ENCODE measurements at places on chromosomes 13 and 19.
A peak's percentile ranks its signal among the peaks of the same experiment; 100 is the strongest.

DNA sequence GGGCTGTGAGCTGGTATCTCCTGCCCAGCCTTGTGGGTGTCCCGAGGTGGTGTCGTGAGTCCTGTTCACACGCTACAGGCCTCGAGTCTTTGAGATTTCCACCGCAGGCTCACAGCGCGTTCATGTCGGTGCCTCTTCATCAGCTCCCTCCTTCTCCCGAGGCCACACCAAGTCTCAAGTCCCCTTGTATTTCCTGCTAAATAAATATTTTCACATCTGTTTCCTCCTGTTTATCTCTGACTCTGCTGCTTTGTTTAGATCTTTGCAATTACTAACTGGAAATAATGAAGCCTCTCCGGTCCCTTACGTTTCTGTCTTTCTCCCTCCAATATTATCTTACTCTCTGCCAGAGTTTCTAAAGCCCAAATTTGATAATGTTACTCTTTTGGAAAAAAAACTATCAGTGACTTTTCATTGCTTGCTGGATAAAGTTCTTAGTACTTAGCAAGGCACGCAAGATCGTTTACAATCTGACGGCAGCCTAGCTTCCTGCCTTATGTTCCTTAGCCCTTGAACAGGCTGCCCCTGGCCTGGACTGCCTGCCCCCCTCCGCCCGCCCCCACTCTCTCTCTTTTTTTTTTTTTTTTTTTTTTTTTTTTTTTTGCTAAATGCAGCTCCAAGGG, 130.5 kb upstream of the RNF113B start:
- DNase-seq: no peak

- no peak for DNase-seq
Observed at GRCh38 chr13:103487841-103488240, 421.6 kb upstream of the SLC10A2 start.

GRCh38 chr19:8663920-8664670, 33.7 kb downstream of the NFILZ start:
- DNase-seq: no peak

GRCh38 chr19:42272535-42272897, 3.5 kb downstream of the CIC start:
- DNase-seq: no peak

DNA sequence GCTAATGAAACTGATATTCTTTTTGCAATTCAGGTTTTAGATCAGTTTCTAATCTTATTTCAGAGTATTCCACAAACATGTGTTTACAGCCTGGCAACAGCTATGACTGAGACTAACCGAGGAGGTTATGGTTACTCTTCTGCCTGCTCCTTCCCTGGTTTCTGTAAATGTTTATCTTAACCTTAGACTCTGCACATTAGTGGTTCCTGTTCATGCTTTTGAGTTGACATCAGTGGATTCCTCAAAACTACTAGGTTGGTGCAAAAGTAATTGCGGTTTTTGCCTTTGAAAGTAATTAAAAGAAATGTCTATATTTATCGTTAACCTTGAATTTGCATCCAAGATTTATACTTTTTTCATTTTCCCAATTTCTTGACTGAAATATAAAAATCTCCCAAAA, 237.0 kb upstream of the TSHZ3 start:
- DNase-seq: no peak

- DNase-seq: no peak
Observed at GRCh38 chr19:50321831-50322230, 7.3 kb downstream of the KCNC3 start.

- no peak for DNase-seq
Observed at GRCh38 chr19:16229322-16229641, 31.6 kb downstream of the AP1M1 start.

- DNase-seq: no peak
Observed at GRCh38 chr19:4972509-4973230, 3.8 kb downstream of the KDM4B start.

DNA sequence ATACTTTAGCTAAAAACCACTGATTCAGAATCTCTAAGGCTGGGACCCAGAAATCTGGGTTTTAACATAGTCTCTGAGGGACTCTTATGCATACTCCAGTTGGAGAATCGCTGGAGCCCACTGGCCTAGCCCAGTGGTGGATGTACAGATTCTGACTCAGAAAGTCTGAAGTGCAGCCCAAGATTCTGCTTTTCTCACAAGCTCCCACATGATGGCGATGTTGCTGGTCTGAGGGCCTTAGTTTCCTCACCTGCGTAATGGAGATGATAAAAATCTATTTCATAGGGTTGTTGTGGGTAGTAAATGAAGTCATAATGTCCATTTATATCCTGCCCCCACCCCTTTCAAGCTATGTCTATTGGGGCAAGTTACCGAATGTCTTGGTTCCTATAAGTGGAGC, 7.7 kb upstream of the CDADC1 start:
- peak; percentile 33 for DNase-seq

DNA sequence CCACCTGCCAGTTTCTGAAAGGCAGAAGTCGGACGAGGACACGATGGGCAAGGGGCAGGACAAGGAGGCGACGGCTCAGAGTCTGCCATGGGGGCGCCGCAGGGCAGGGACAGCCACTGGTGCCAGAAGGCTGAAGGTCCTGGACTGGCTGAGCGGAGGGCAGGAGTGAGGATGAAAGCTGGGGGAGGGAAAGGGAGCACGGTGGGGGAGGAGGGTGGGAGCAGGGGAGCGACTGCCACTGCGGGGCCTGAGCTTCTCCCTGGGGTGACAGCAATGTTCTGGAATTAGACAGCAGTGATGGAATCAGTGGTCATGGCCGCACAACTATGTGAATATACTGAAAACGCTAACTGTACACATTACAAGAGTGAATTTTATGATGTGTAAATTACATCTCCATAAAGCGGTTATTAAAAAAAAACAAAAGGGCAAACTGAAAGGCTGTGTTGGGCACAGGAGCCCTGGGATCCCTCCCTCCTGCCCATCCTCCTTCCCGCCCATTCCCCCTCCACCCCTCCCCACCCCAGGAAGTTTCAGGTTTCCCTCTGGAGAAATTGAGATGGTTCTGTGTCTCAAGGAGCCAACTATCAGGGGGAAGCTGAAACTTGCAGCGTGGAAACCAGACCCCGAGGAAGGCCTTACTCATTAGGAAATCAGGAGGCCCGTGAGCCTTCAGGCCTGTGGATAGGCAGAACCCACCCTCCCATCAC, 15.9 kb downstream of the MLLT1 start:
- DNase-seq: no peak

DNA sequence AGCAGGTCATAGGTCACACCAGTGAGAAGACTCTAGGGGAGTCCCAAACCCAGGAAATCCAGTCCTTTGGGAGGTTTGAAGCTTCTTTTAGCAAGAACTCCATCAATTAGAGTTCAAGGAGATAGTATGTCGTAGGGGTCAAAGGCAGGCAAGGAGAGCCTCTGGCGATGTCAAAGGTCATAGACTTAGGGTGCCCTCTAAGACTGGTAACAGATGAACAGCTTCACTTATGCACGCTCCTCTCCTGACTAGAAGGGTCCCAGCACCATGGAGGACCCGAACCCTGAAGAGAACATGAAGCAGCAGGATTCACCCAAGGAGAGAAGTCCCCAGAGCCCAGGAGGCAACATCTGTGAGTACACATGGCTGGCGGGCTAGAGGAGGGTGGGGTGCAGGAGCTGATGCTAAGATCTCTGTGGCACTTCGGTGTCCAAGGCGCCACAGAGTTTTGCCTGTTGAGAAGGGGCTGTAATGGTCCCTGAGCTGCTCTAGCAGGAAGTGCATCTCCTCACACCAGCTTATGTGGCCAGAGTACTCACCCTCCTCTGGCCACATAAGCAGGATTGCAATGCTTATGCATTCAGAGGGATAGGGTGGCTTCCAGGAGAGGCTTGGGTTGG, 557 bp downstream of the ZNF576 start:
- DNase-seq: no peak

GRCh38 chr19:51251468-51251820, 564 bp downstream of the SIGLECL1 start:
- no peak for DNase-seq

DNA sequence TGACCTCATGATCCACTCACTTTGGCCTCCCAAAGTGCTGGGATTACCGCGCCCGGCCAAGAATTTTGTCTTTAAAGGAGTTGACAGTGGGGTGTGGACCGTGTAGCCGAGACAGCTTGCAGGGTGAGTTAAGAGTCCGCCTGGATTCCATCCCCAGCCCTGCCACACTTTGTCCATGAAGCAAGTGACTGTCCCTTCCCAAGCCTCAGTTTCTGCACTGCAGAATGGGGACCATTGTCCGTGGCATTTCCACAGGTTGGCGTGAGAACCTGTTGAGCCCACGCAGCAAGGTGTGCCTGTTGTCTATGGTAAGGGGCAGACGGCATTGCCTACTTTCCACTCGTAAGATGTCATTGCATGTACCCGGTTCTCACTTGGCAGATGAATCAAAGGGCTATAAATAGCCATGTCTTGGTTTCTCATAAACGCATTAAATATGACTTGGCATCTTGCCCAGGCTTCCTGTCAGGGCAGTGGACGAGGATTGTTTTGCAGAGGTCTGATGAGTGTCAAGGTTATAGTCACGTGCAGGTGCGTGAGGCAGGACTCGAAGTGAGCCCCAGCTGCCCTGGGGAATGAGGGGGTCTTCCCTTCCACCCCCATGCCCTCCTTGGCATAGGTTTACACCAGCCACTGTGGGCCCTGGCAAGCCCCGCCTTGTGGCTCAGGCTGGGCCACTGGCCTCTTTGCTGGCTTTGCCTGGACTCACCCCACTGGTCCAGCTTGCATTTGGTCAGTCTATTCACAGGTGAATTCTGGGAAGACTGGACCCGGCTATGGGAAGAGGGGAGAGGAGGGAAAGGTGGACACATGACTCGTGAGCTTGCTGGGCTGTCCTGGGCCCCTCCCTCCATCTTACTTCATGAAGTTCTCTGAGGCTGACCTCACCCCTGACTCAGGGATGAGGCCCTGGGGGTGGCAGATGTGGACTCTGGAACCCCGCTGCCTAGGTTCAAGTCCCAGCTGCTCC, 14.6 kb downstream of the FAM187B start:
- peak; percentile 77 for DNase-seq

DNA sequence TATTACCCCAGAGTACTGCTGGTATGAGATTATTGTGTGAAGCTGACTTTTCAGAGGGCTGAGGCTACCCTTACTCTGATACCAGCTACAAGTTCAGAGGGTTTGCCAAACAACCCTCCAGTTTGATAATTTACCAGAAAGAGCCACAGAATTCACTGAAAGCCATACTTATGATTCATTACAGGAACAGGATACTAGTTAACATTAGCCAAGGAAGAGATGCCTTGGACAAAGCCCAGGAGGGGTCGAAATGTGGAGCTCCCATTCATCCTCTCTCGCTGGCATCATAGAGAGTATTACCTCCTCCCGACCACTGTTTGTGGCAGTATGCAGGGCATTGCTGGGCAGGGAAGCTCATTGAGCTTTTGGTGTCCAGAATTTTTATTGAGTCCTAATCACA, 364.3 kb downstream of the KCNRG start:
- no peak for DNase-seq

DNA sequence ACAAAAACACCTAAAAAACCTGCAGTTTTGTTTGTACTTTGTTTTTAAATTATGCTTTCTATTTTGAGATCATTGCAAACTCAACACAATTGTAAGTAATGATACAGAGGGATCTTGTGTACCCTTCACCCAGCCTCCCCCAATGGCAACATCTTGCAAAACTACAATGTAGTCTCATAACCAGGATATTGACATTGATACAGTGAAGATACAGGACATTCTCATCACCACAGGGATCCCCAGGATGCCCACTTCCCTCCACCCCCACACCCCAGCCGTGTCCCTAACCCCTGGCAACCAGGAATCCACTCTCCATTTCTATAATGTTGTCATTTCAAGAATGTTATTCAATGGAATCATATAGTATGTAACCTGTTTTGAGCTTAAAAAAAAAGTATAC, 10.3 kb upstream of the C5AR2 start:
- no peak for DNase-seq

- no peak for DNase-seq
Observed at GRCh38 chr13:73521985-73522524, 463.2 kb downstream of the KLF5 start.

DNA sequence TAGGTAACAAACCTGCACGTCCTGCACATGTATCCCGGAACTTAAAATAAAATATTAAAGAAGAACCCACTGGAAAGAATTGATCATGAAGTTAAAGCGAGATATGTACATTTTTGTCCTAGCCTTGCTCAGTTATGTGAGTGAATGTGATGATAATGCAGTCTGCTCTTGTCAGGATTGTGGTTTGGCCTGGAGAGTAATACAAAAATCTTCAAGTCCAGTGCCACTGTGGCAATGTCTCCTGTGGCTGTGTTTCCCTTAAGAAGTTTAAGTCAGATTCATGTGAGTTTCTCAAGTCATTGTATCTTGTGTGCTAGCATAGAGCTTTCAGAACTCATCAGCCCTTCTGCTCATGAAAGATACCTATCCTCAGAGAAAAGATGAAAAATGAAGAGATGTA, 18.0 kb upstream of the ITGBL1 start:
- DNase-seq: no peak

- no peak for DNase-seq
Observed at GRCh38 chr13:109699628-109700071, 86.7 kb downstream of the IRS2 start.

DNA sequence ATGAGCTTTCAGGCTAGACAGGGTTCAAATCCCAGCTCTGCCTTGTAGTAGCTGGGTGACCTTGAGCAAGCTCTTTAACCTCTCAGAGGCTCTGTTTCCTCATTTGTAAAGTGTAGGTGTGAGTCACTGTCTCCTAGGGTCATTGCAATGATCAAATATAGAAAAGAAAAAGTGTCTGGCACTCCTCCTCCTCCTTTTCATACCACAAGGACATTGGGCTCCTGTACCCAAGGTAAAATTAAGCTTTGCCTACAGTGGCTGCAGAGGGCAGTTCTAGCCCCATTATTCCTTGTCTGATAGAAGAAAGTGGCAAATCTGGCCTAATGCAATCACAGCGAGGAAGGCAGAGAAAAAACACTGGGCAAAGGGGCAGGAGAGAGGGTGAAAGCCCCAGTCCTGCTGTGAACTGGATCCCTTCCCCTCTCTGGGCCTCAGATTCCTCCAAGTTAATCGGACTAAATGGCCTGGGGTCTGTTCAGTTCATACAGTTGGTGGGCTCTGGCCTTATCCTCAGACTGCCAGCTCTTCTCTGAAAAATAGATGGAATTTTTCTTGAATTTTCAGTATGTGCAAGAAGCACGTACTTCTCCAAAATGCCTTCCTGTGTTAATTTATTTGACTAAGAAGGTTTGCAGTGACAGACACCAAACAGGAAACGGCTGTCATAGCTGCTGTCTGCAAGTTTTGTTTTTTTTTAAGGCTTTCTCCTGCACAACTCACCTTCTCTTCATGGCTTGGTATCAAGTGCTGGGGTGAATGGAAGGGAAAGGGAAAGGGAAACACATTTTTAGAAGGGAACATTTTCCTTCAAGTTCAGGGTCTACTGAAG, 35.3 kb downstream of the RGCC start:
- DNase-seq: no peak

- DNase-seq: no peak
Observed at GRCh38 chr13:50152224-50152623, 137.0 kb downstream of the KCNRG start.

- no peak for DNase-seq
Observed at GRCh38 chr19:53771144-53771543, 53.0 kb downstream of the NLRP12 start.
